NCI-H1694 treated with DMSO at 0.1 percent for 48 hours (cell line): ENCODE measurements at places on chromosomes 11 and 22.

DNA sequence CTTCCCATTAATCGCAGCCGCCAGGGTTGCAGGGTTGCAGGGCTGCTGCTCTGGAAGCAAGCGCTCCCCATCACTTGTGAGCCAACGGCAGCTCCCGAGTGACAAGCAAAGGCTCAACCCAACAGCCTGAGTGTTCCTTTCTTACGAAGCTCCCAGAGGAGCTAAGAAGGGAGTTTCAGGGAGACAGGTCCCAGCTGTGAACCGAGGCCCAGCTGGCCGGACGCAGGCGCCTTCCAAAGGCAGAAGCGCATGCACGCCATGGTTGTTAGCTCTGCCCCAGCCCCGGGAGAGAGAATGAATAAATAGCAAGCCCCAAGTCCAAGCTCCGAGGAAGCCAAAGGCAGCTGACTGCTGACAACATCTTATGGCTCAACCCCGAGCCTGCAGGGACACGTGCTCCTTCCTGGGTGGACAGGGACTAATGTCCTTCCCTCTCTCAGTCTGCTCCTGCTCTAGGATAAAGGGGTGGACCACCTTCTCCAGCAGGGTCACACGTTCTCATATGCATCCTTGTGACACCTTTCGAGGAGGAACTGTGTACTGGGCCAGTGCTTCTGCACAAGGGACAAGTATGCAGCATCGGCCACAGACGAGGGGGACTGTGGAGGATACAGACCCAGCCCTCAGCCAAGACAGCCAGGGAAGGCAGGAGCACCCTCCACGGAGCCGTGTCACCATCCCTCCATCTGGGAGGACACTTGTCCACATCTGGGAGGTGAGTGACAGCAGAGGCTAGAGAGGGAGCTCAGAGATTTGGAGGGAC is 29.9 kb downstream of the SHANK2 start:
- no peak for DNase-seq

GRCh38 chr11:108237058-108237481 is 14.2 kb downstream of the ATM start:
- DNase-seq: no peak

- DNase-seq: no peak
These were observed 78.2 kb downstream of the FBLN1 start for GRCh38 chr22:45580726-45581381.

- DNase-seq: no peak
These were observed 13.2 kb downstream of the ZNRF3 start for GRCh38 chr22:28896611-28897010.

DNA sequence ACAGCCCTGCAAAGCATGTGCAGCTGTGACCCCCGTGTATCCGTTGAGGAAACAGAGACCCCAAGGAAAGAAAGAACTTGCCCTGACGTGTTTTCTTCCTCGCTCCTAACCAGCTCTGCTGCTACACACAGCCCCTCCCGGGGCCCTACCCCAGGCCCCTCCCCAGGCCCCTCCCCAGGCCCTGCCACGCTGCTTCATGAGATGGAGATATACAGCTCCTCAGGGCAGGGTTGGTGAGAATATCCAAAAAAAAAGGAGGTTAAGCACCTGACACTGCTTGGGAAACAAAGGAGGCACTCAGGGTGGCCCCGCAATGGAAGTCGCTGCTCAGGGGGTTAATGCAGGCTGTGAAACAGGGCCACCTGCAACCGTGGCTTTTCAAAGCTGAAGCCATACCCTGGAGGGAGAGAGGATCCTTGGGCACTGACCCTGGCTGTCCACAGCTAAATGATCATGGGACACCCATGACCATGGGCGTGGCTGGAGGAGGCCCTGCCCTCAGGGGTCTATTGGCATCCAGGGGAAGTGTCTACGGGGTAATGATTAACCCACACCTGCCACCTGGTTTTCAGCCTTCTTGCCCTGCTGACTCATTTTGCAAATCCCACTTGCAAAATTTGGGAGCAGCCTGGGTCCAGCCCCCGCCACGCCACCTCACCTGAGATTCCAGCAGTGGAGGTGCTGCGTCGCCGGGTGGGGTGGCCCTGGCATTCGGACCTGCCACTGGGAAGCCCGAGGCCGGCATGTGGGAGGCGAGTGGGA is 112.1 kb upstream of the ANO1 start:
- no peak for DNase-seq

- no peak for DNase-seq
These were observed 196.2 kb downstream of the SOX6 start for GRCh38 chr11:16160146-16160545.
